ENCODE measurements at places on chromosomes 13 and 19. TPM values are rescaled to one million over a fixed set of nuclear protein-coding genes. Genes with fewer than 3 reads are reported as not detected.

GRCh38 chr13:62305756-62306155 lies 890.1 kb upstream of the PCDH20 start:
- no peaks in the 10 kb centered on the region for H3K36me3 ChIP-seq
- DNase-seq, result no peak
- no peaks in the 10 kb centered on the region for H3K27me3 ChIP-seq
- H3K27ac ChIP-seq, result no peak overlapping the region
- no peaks in the 10 kb centered on the region for H3K4me1 ChIP-seq

DNA sequence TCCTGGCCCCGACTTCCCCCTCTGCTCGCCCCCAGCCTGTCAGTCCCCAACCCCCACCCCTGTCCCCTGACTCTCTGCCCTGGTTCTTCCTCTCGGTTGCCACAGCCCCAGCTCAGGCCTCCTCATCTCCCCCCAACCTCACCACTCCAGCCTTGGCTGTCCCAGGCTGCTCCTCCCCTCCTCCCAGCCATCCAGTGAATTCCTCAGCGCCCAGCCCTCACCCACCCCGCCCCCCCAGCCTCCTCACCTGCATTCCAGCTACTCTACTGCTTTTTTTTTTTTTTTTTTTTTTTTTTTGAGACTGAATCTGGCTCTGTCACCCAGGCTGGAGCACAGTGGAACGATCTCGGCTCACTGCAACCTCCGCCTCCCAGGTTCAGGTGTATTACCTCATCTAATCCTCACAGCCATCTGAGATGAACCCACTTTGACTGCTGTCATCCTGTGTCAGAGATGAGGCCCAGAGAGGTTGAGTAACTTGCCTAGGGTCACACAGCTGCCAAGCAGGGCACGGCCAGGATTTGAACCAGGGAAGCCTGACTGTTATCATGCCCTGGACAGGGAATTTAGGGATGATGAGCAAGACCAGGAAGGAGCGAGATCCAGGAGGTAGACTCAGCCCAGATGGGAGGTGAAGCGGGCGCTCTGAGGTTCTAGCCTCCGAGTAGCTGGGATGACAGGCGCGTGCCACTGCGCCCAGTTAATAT lies 2.6 kb downstream of the SULT2B1 start:
- no peaks in the 10 kb centered on the region for H3K36me3 ChIP-seq
- no peak overlapping the region for H3K4me3 ChIP-seq
- DNase-seq, result no peak
- H3K27ac ChIP-seq, result no peak overlapping the region

The C19orf85 gene
- total RNA-seq, result not detected

- no peaks in the 10 kb centered on the region for H3K36me3 ChIP-seq
- DNase-seq, result no peak
- H3K4me1 ChIP-seq, result no peaks in the 10 kb centered on the region
- no peaks in the 10 kb centered on the region for H3K27me3 ChIP-seq
- H3K4me3 ChIP-seq, result no peak overlapping the region
Measured at GRCh38 chr13:111961236-111961635, 105.7 kb upstream of the SOX1 start.

The ANGPTL8 gene
- not detected for total RNA-seq

GRCh38 chr19:33963514-33963913 lies 166.8 kb downstream of the KCTD15 start:
- H3K4me1 ChIP-seq, result no peaks in the 10 kb centered on the region
- no peaks in the 10 kb centered on the region for H3K36me3 ChIP-seq
- no peak overlapping the region for H3K4me3 ChIP-seq
- H3K27ac ChIP-seq, result no peak overlapping the region
